ENCODE measurements at places on chromosomes 3 and 15. TPM values are rescaled to one million over a fixed set of nuclear protein-coding genes. Genes with fewer than 3 reads are reported as not detected.

GRCh38 chr3:18634461-18634860 is 209.3 kb upstream of the SATB1 start:
- no peak for DNase-seq

DNA sequence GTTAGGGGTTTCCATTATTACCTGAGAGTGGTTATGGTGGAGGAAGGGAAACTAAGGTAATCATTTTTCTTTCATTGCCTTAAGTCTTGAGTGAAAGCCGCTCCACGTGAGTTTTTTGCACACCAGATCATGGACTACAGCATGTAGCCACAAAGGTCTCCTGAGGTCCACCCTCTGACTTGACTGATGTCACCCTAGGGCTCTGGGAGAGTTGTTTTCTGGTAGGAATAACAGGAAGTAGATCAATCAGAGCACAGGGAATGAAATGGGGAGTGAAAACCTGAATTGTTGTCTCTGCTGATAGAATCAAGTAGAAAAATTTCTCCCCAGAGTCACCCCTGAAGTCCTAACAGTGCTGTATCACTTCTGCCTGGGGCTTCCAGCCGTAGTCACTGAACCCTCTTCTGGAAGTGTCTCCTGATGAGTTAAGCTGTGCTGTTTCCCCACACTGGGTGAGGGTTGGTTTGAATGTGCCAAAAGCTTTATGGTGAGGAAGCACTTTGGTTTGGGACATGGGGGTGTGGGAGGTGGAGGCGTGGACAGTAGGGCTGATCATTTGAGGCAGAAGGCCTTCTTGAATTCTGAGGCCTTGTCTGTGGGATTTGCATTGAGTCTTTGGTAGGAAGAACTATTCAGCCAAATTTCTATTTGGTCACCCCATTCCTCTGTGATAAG is 64.3 kb downstream of the SLCO3A1 start:
- no peak for DNase-seq

DNA sequence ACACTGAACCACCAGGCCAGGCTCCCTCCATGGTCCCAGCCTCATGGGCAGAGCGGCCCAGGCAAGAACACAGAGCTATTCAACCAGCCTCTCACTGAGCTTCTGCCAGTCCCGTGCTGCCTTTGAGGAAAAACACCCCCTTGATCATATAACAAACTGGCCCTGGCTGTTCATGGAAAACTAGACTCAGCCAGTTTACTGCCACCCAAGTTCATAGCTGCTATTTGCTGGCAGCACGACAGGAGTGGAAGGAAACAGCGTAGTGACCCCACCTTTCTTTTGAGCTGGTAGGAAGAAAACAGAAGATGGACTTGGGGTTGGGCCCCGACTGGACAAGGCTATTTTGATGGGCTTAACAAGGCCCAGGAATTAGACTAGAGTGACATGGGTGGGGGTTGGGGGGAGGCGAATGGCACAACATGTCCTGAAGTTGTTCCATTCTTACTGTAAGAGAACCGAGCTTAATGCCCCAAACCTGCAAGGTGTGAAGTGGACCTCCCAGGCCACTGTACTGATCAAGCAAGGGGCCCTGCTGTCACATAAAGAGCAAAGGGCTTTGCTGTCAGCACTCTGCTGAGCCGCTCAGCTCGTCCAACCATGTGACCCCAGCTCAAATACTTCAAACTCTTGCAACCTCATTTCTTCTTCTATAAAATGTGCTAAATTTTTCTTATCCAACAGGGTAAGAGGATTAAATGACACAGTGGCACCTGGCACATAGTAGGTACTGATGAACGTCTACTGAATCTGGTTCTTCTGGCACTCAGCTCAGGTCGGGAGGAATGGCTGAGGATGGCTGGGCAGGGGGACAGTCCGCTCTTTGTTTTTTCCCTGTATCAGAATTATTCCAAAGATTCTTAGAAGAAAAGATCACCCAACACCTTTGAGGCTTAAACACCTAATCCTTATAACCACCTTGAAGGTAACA is 1.6 kb downstream of the FBXL22 start:
- no peak for DNase-seq

GRCh38 chr3:151362751-151363174 is 21.8 kb downstream of the P2RY12 start:
- DNase-seq: peak; percentile 33

Gene CYFIP1
- total RNA-seq: 141 TPM
